ENCODE measurements at places on chromosomes 4 and X.

DNA sequence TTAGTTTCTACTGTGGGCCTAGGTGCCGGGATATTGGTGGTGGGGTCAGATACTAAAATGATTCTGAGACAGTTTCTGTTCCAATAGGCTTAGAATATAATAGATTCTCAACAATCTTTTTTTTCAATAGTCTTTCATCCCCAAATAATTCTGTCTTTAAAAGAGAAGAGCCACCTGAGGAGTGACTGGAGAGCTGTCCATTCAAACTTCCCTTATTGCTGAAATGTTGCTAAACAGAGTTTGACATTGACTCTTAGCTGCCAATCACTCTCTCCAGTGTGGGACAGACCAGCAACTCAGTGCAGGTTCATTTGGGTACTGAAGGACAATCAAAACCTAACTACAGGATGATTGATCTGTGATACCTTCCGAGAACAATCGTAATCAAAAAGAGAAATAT lies 12.4 kb upstream of the ADH7 start:
- DNase-seq = no peak

GRCh38 chrX:38103857-38104812 lies 97.8 kb downstream of the SYTL5 start:
- no peak for DNase-seq

DNA sequence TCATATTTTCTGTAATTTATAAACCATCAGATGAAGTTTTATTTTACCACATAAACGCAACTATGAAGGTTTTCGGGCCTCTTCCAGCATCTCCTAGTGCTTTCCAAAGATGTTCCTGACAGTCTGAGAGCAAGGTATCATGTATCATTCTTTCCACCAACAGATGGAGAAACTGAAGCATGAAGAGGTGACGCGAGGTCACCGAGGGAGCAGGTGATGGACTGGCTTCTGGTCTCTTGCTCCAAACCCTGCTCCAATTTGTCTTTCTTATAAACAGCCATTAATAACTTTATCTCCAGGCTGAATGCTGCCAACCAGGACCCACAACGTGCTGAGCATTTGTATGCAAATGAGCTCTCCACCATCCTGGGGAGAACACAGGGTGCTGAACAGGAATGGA lies 86.3 kb upstream of the MAML3 start:
- DNase-seq = no peak

GRCh38 chr4:145347684-145348083 lies 134.0 kb upstream of the SMAD1 start:
- DNase-seq = no peak

Measured in hematopoietic multipotent progenitor cell treated with erythropoietin and hydrocortisone succinate and interleukin-3 and kit ligand, for 15 days (in vitro differentiated cells).